ENCODE measurements at places on chromosomes 6 and 20.
A peak's percentile ranks its signal among the peaks of the same experiment; 100 is the strongest.

GRCh38 chr6:89501222-89501621 lies 68.3 kb downstream of the ANKRD6 start:
- ATAC-seq = no peak

DNA sequence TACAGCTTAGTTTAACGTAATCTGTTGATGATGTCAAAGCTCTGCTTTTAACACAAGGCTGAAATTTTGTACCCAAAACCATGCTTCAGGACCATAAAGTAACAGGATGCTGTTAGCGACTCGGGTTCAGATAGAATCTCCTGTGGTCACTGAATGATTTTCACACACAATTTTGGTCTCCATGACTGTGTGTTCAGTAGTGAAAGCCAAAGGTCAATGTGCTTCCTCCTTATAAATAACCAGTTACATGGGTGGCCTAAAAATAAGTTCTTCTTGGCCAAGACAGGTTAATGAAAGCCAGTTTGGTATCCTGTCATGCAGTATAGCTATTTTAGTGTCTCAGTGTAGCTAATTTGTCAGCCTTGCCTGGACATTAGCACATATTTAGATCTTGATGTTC lies 19.1 kb upstream of the LOC128125822 start:
- no peak for ATAC-seq

DNA sequence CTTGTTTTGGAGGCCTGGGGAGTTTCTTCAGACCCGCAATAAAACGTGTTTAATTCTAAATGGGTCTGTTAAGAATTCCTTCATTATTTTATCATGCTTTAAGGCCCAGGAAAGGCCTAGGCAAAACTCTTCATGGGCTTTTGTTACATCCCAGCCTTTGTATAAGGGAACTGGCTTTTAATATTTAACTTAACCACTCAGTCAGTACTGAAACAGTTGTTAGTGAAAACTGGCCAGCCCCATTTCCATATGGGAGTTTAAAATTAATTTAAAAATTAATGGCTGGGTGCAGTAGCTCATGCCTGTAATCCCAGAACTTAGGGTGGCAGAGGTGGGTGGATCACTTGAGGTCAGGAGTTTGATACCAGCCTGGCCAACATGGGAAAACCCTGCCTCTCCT lies 213.2 kb upstream of the FKBP1C start:
- ATAC-seq = no peak

- no peak for ATAC-seq
These were observed 87.0 kb upstream of the DST start for GRCh38 chr6:56729719-56730118.

DNA sequence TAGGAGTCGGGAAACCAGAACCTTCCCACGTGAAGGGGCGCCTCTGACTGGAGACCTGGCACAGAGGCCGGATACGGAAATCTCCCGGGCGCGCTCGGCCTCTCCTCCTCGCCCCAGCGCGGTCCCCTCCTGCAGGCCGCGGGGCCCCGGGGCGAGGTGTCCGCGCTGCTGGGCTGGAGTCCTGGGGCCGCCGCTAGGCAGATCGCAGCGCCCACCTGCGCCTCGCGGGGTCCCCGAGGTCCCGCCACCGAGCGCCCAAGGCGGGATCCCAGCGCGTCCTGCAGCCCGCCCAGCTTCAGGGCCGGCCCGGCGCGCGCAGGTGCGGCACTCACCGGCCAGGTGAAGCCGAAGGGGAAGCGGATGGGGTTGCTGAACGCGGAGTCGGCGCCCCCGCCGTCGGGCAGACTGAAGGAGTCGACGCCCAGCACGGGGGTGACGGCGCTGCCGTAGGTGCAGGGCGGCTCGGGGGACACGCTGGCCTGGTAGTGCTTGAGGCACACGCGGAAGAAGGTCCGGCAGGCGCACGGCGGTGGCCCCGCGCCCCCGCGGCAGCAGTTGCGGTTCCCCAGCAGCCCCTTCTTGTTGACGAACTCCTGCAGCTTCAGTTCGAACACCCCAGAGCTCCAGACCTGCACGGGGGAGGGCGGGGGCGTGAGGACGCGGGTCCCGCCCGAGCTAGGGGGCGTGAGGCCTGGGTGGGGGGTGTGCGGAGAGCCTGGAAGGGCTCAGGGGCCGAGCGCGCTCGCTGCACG lies 1.5 kb downstream of the DLL1 start:
- ATAC-seq = peak; percentile 41

- ATAC-seq = no peak
These were observed 66.1 kb downstream of the PRND start for GRCh38 chr20:4787820-4788219.

DNA sequence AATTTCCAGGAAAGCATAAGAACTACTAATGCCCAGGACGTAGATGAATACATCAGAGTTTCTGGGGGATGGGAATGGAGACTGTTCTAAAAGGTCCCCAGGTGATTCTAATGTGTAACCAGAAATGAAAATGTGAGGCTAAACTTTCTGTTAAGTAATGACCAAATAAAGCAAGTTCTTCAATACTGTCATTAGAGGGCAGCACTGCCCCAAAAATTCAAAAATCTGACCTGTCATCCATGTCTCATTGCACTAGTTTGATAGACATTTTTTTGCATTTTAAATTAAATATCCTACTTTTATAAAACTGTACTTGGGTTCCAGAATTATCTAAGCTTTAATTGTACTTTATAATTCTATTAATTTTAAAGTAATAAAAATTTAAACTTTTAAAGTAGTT lies 94.9 kb downstream of the RFX6 start:
- no peak for ATAC-seq

GRCh38 chr6:139430899-139431601 lies 56.6 kb upstream of the CITED2 start:
- ATAC-seq = no peak

DNA sequence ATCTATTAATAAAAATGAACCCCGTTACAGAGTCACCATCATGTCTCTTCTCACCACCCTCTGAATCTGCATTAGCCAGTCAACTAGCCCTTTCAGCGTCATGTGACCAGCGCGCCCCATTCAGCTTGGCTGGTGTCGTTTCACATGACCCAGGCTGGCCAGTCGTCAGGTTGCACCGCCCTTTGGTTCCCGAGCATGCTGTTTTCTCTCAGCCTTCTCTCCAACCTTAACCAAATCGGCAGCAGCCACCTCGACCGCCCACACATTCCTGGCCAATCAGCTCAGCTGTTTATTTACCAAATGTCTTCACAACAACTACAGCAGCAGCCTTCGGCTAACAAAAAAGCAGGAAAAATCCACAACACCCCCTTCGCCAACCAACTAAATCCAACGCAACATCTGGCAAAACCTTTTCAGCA lies 5.6 kb downstream of the SRSF3 start:
- ATAC-seq = peak; percentile 91

DNA sequence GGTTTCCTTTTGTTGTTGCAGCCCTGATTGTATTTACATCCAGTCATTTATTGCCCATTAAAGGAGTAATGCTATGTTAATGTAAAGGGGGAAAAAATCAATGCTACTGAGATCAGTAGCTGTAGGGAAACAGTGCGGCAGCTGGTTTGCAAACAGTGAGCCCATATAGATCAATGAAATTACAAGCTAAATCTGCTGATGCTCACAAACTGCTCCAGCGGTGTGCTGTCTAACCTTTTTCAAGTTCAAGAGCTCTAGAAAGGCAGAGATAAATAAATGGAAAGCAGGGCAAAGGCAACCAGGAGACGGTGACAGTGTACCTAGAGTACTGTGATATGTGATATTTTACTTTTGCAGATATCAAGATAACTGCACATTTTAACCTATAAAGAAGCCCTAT lies 449.0 kb upstream of the MMS22L start:
- no peak for ATAC-seq

DNA sequence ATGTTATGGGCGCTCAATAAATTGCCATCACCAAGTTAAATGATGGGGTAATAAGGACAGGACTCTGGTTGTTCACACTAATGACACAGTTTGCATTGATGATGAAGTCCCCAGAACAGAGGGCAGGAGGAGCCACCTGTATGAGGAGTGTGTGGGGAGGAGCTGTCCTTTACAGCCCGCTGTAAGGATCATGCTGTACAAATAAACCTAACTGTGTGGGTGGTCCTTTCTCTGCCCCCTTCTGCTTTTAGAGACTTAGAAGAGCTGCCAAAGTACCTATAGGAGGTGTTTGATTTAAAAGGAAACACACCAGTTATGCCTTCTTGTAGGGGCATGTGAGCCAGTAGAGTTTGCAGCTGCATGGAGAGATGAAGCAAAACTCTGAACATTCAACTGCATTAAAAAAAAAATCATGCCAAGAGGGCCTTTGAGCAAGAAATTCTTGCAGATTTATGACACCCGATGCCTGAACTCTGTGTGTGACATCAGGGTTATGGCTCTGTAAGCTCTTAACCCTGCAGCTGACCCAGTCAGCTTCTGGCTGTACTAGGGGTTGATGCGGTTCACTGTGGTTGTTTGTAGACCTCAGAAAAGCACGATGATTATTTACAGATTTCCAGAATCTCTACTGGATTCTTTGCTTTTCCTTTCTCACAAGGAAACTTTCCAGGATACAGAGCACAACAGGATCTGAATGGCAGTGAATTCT lies 67.4 kb downstream of the UST start:
- ATAC-seq = no peak

- ATAC-seq = peak; percentile 98
These were observed 8.2 kb upstream of the CEP250 start for GRCh38 chr20:35447082-35447789.

DNA sequence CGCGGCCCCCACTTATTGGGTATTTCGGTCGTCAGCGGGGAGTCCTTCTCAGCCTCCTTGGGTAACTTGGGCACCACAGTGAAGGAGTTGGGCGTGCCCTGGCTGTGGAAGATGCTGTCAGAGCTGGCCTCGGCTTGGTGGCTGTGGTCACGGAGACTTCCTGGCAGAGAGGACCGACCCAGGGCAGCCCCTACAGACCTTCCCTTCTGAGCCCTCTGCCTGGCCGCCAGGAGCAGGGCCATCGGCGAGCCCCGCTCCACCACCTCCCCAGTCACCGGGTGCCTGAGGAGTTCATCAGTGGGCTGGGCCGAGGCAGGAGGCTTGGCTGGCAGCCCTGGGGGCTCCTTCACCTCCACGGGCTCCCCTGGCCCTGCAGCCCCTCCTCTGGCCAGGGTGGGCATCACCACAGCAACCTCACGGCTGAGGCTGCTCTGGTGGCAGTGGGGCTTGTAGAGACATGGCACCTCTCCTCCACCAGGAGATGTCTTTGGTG lies 37.2 kb downstream of the C6orf132 start:
- ATAC-seq = no peak

- ATAC-seq = no peak
These were observed 104.8 kb downstream of the CDH26 start for GRCh38 chr20:60063048-60063451.

- ATAC-seq = no peak
These were observed 78.1 kb upstream of the HEY2 start for GRCh38 chr6:125671323-125671722.

- ATAC-seq = peak; percentile 23
These were observed 1.5 kb downstream of the ZBTB46 start for GRCh38 chr20:63829603-63829944.

DNA sequence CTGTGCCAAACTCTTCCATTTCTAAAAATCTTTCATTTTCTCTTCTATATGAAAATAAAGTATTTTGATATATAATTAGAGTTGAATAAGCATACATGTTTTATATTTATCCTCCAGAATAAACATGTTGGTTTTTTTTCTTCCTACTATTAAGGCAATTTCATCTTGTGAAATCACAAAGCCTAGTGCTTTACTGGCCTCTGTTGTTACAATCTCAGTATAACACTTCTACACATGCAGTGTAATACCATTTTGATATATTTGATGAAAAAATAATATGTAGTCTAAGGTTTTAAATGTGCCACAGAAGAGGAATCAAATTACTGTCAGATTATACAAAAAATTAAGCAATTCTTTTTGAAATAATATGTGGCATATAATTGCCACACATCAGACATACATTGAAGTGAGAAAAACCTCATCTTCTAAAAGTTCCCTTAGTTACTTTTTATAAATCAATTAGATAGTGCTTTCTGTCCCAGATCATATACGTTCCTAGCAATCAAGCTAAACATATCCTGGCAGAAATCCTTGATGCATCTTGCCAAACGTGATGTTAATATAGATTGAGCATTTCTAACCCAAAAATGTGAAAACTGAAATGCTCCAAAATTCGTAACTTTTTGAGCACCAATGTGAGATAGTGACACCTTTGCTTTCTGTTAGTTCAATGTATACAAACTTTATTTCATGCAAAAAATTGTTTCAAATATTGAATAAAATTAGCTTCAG lies 225.1 kb upstream of the MANEA start:
- ATAC-seq = no peak

GRCh38 chr20:63381781-63382431 lies 20.8 kb upstream of the CHRNA4 start:
- ATAC-seq = no peak

- ATAC-seq = no peak
These were observed 148.7 kb downstream of the PRL start for GRCh38 chr6:22147921-22148776.

DNA sequence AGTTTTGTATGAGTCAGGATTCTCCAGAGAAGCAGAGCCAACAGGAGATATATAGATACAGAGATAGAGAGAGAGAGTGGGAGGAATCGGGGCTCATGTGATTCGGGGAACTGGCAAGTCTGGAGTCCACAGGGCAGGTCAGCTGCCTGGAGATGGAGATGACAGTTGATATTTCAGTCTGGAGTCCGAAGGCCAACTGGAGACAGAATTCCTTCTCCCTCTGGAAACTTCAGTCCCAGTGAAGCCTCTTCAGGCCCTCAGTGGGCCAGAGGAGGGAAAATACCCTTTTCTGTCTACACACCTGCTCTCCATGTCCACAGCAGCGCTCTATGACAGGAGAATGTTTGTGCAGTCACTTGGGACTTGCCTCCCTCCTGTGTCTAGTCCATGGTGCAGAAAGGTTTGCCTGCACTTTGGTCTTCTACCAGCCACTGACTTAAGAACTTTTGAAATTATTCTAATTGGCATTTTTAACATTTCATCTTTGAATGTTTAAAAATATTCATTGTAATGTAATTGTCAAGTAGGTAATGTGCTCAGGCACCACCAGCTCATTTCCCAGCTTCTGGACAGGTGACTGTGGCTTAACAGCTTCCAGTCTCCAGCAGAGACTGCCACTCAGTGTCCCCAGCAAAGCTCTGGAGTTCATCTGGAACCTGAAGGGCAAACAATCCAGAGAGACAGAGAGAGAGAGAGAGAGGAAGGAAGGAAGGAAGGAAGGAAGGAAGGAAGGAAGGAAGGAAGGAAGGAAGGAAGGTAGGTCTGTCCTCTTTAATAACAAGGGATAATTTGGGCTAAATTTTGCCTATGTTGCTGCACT lies 43.8 kb upstream of the AFDN start:
- ATAC-seq = no peak

DNA sequence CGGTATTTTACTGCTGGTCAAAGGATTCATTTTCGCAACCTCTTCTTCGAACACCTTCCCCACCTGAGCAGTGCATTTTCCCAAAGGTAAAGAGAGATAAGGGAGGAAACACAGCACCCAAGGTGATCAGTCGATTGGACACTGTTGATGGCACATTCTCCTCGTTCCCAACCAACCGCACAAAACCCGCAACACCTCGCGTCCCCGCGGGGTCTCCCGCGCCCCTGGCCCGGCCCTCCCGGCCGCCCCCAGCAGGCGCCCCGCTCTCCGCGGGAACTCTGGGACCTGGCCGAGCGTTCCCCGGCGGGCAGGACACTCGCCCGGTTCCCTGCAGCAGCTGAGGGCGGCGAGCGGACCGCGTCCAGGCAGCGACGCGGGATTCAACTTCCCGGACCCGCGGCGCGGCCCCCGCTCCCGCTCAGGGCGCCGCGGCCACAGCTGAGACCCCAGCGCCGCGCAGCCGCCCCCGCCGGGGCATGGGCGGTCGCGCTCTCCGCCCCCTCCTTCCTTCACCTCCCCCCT lies 506 bp downstream of the RGS17 start:
- ATAC-seq = peak; percentile 34

Data from activated T-helper 17 cell treated with anti-CD3 and anti-CD28 coated beads, Interleukin-2, amount 50 U/mL, for 72 hours (primary cell).